ENCODE measurements at places on chromosomes 4 and X.
A peak's percentile ranks its signal among the peaks of the same experiment; 100 is the strongest.

DNA sequence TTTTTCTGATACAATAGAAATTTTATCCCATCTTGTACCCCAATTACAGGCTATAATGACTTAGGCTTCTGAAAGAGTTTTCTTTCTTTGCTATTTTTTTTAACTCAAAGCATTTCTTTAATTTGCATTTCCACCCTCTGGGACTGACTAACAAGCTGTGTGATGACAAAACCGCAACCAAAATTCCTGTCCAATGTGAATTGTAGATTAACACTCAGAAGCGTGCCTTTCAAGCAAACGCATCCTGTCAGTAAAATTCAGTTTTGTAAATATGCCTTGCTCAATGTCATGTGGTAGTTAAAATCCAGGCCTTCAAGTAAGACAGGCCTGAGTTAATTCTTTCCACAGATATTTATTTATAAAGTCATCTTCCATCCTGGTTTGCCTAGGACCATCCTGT is 50.3 kb downstream of the STK32B start:
- no peak for DNase-seq

- no peak for DNase-seq
These were observed 28.5 kb upstream of the MANBA start for GRCh38 chr4:102789317-102789717.

DNA sequence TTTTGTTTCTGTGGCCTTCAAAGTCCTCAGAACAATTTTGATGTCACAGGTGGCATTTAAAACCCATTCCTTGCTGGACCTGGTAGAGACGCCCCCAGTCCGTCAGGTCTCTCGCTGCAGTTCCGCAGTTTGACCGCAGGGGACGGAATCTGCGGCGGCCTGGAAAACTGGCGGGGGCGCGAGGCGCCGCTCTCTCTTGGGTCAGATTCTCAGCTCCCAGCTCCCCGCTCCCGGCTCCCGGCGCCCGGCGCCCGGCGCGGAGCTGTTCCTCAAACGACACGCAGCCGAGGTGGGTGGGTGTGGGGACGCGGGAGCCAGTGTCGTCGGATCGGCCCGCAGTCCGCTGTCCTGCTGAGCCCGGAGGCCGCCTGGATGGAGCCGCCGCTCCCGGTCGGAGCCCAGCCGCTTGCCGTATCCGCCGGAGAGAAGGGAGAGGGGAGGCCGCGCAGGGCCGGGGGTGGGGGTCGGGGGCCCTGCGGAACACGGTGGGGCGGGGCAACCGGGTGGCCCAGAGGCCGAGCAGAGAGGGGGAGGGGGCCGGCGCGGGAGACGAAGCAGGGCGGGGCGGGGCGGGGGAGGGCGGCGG is at the start of gene OCRL:
TSS of gene OCRL (plus strand) at position 192 of the 586 bp plus-strand sequence. CDS start at position 373, 181 bp downstream.
- no peak for DNase-seq

GRCh38 chr4:103032574-103032973 is 13.1 kb upstream of the SLC9B1 start:
- no peak for DNase-seq

- no peak for DNase-seq
These were observed 1522.8 kb upstream of the PABPC4L start for GRCh38 chr4:135724421-135724820.

DNA sequence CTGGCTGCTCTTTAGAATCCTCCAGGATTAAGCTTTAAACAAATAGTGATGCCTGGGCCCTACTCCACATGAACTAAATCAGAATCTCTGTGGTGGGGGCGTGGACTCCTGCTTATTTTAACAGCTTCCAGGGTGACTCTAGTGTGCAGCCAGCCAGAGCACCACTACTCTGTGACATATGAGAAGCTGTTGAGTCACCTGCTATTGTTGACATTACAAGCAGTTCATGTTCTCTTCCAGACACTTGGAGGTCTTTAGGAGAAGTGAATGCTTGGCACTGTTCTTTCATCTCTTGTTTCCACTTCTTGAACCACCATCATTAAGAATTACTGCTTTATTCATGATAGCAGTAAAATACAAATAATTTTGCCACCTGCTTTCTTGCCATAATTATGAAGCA is 426 bp upstream of the C4orf51 start:
- DNase-seq, result peak; percentile 47

GRCh38 chr4:4866866-4867374 is 7.5 kb downstream of the MSX1 start:
- DNase-seq, result no peak

DNA sequence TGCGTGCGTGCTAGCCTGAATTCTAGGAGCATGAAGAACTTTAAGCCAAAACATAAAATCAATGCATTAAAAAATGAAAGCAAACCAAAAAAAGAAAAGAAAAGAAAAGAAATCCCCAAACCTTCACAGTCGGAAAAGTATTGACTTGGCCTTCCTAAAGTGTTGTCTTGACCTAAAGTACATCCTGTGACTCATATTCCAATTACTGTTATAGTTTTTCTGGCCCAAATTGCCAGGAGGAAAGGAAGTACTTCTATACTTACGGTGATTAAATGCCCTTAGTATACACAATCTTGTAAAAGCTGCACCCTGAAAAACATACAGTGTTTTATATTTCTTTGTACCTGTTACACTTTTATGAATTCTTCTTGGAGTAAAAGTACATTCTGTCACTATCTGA is 512.8 kb downstream of the ANKRD50 start:
- no peak for DNase-seq

- DNase-seq, result no peak
These were observed 324.3 kb upstream of the SLIT2 start for GRCh38 chr4:19927381-19927780.

DNA sequence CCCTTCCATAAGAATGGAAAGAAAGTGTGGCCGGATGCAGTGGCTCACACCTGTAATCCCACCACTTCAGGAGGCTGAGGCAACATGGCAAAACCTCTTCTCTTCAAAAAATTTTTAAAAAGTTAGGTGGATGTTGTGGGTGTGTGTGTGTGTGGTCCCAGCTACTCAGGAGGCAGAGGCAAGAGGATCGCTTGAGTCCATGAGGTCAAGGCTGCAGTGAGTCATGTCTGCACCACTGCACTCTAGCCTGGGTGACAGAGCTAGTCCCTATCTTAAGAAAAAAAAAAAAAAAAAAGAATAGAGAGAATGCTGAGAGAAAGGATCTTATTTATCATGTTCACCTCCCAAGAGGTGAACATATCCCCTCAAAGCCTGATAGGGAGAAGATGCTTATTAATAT is 492.1 kb upstream of the SMIM31 start:
- DNase-seq, result no peak

GRCh38 chrX:124338733-124339514 is 6.5 kb downstream of the TEX13D start:
- no peak for DNase-seq

DNA sequence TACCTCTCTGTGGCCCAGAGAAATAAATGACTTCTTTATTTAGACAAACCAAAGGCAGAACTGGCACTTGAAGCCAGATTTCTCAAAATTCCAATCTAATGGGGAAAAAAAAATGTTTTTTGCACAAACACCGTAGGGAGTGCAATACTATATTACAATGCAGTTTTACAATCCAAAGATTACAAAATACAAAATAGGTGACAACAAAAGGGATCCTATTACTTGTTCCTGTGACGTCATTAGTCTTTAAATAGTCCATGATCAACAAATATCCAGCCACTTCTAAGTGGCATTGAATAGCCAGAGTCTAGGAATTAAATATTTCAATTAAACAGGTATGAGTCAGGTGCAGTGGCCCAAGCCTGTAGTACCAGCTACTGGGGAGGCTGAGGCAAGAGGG is 3.0 kb upstream of the APBB2 start:
- no peak for DNase-seq

GRCh38 chrX:18126971-18127370 is 93.7 kb downstream of the BEND2 start:
- DNase-seq, result no peak

DNA sequence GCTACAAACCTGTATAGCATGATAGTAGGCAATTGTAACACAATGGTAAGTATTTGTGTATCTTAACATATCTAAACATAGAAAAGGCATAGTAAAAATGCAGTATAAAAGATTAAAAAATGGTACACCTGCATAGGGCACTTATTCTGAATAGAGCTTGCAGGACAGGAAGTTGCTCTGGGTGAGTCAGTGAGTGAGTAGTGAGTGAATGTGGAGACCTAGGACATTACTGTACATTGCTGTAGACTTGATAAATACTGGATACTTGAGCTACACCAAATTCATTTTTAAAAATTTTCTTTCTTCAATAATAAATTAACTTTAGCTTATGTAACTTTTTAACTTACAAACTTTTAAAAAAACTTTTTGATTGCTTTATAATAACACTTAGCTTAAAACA is 68.2 kb upstream of the MAML3 start:
- no peak for DNase-seq

DNA sequence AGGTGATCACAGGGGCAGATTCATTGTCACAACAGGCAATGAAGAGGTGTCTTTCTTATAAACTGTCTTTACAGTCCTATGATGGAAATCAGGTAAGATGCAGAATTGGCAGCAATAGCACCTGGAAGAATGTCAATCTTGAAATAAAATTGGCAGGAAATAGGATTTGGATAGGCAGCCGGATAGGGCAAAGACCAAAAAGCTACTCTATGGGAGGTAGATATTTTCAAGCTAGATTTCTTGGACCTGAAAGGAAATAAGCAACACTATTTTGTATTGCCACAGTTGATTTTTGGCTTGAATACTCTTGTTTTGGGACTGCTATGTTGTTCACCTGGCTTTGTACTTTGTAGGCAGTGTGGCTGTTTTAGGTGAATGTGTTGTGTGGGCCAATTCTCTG is 314.2 kb downstream of the SLC7A11 start:
- no peak for DNase-seq

DNA sequence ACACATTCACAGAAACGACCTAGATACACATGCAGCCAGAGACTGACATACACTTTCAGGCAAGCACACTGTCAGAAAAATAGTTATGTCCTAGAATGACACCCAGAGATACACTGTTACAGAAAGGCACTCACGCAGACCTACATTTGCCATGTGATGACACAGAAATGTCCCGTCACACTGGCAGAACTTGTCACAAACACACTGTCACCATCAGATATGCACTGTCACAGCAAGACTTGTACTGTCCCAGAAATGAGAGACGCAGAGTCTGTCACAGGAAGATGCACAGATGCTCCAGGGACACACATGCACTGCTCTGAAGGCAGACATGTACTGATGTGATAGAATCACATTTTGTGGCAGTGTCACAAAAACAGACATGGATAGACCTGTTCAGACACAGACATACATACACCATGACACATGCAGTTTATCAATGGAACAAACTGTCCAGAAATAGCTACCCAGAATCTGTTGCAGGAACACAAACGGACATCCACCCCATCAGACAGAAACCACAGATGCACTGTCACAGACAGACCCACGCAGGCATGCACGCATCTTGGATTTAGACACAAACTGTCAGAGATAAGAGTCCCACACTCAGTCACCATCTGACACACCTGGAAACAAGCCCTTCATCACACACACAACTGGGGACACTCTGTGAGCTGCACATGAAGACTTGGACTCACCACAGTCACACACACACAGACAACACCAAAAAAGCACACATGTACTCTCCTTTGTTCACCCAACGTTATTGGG is 1.3 kb upstream of the PIM2 start:
- DNase-seq, result no peak

- no peak for DNase-seq
These were observed 863 bp upstream of the FAM193A start for GRCh38 chr4:2535376-2536192.

GRCh38 chr4:169167957-169168858 is 102.5 kb downstream of the SH3RF1 start:
- no peak for DNase-seq

- DNase-seq, result no peak
These were observed 18.6 kb downstream of the PALLD start for GRCh38 chr4:168515222-168516011.

- DNase-seq, result no peak
These were observed 46.7 kb downstream of the FSTL5 start for GRCh38 chr4:162117051-162117450.

- no peak for DNase-seq
These were observed 9.1 kb upstream of the MAGED4B start for GRCh38 chrX:52078131-52078530.

- DNase-seq, result no peak
These were observed 127.8 kb downstream of the VEGFC start for GRCh38 chr4:176664964-176665363.

DNA sequence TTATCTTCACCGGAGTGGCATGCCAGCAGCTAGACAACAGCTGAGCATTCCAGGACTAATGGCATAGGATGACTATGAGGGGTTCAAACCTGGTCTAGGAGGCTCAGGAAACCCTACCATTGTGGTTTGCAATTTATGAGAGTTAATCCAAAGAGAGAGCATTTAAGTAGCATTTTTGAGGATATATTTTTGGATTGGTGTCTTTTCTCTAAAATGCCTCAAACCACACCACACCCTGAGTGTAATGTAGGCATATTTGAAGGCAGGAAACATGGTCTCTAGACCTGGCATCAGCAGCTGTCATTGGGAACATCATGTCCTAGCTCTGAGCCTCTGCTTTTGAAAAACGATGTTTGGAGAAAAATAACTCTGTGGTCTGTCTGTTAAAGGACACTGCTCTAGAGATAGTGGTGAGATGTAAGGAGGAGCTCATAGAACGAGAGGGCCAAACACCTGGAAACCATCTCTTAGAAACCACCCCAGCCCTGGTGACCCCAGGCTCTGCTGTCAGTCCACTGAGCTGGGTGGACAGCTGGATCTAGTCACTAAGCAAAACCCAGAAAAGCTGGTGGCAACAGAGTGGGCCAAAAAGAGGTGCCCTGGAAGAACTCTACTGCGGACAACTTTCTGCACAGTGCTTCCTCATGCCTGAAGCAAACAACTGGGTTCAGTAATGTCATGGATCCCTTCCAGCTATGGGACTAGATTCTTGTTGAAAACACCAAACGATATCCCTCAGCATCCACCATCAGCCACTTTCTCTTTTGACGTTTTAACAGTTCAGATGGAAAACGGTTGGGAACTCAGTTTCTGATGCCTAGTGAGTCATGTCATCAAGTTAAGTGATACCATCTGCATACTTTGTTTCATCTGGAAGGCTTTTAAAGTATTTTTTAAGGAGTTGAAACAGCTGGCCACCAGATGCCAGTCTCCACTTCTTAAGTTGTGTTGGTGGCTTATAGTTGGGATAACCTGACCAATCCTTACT is 100.2 kb upstream of the C1QTNF7 start:
- DNase-seq, result no peak

GRCh38 chr4:41709844-41710481 is 38.6 kb downstream of the PHOX2B start:
- DNase-seq, result no peak

- no peak for DNase-seq
These were observed 734 bp upstream of the GALNT7 start for GRCh38 chr4:173167758-173168395.

DNA sequence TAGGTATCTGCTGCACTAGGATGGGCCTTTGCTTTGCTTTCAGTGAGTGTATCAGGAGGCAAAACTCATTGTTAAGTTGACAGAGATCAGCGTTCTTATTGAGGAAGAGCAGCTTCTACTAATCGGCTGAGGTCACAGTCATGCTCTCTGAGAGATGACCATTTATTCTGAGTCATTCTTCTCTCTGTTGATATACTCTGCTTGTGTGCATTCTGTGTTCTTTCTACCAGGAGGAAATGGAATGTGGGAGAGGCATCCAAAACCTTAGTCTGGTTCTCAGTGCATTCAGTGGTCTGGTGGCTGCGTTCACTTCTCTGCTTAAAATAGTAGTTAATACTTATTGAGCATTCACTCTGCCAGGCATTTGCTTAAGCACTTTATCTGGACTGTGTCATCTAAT is 66.2 kb downstream of the RRAGB start:
- no peak for DNase-seq

Measured in NCI-H1417 treated with DMSO at 0.1 percent for 48 hours (cell line).